A673 (cell line): ENCODE measurements at places on chromosomes 16 and 17.
A peak's percentile ranks its signal among the peaks of the same experiment; 100 is the strongest.

DNA sequence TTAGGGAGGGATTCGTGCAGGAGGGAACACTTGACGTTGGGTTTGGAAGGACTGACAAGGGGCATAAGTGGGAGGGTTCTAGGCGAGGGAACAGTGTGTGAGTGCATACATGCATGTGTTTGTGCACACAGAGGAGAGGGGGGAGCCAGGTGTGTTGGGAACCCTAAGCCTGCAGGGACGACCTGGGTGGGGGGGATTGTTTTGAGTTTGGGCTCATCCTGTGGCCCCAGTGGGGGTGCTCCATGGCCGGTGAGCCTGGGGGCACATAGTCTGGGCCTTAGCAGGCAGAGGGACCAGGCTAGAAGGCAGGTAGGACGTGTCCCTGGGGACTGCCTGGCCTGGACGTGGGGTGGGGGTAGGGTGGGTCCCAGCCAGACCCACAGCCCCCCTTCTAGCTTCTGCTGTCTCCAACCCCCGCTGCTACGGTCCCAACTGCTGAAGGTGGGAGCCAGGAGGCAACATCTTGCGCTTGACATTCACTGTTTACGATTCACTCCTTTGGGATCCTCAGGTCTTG lies 11.9 kb upstream of the RASD1 start:
- H3K27ac ChIP-seq = no peak overlapping the region
- no peaks in the 10 kb centered on the region for H3K4me1 ChIP-seq
- DNase-seq = no peak
- H3K36me3 ChIP-seq = no peaks in the 10 kb centered on the region
- no peaks in the 10 kb centered on the region for H3K27me3 ChIP-seq

DNA sequence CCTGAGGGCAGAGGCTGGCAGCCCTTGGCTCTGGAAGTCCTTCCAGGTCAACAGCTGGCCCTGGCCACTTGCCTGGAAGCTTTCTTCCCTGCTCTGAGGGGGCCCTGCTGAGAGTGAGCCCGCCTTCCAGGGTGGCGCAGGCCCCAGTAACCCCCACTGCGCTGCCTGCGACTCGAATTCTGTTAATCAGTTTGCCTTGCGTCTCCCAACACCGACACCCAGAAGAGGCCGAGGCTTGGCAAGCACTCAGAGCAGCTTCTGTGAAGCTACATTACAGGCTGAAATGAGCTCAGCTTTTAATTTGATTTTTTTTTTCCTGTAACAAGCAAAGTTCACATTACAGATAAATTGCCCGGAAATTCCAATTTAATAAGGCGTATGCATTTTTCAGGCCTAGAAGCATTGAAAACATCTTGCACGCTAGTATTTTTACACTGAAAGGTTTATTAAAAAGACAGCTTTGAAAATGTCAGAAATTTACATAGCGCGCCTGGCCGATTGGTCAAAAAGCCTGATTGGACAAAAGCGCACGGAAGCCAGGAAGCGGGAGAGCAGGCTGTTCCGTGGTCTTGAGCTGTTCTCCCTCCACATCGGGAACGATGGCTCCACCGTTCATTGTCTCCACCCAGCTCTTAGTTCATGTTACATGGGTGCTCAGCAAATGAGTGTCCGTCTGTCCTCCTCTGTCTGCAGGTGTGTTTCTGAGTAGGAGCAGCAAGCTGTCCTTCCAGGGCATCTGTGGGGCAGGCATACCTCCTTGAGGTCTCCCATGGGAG lies 65.5 kb upstream of the HSBP1 start:
- no peak overlapping the region for H3K27ac ChIP-seq
- H3K36me3 ChIP-seq = no peaks in the 10 kb centered on the region
- DNase-seq = peak; percentile 41

DNA sequence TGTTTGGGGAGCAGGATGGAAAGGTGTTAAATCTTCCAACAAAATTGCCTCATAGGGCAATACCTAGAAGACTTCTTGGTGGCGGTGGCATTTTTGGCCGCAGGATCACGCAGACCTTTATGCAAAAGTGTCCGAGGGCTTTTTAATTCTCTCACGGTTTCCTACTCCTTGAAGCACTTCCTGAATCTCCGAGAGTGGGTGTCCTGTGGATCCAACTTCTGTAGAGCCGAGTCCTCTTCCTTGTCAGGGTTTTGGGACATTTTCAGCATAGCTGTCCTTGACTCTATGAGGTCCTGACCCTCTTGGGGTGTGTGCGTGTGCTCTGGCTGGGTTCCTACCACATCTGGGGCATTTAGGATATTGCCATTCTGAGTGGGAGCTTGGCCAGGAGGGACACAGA lies 31.7 kb downstream of the IL21R start:
- DNase-seq = no peak
- H3K4me1 ChIP-seq = no peaks in the 10 kb centered on the region
- no peaks in the 10 kb centered on the region for H3K27me3 ChIP-seq
- no peak overlapping the region for H3K4me3 ChIP-seq
- H3K27ac ChIP-seq = no peak overlapping the region

DNA sequence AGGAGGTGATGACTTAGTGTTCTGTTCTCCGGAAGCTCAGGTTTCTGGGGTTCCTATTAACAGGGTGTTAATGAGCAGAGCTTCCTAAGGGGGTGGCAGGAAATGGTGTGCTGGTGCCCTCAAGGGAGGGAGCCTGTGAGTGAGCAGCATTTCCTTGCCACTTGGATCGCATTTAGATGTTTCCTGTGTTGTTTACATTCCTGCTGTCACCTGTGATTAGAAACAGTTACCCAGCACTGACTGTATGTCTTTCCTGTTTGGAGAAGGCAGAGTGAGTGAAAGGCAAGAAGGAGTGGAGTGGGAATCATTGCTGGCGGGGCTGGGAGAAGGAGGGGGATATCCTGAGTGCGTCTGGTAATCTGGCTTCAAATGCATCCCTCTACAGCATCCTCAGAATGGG lies 214.6 kb downstream of the CCDC182 start:
- H3K27me3 ChIP-seq = no peaks in the 10 kb centered on the region
- peak; percentile 33 for DNase-seq
- no peak overlapping the region for H3K27ac ChIP-seq
- no peaks in the 10 kb centered on the region for H3K36me3 ChIP-seq
